Activated CD4-positive, alpha-beta T cell treated with anti-CD3 and anti-CD28 coated beads, Interleukin-2, Interleukin-6, amounts not matched to agents 100 ng/mL and 50 ng/mL, durations not matched to agents 16 hours and 8 hours (primary cell): ENCODE measurements at places on chromosomes 11 and 22.

DNA sequence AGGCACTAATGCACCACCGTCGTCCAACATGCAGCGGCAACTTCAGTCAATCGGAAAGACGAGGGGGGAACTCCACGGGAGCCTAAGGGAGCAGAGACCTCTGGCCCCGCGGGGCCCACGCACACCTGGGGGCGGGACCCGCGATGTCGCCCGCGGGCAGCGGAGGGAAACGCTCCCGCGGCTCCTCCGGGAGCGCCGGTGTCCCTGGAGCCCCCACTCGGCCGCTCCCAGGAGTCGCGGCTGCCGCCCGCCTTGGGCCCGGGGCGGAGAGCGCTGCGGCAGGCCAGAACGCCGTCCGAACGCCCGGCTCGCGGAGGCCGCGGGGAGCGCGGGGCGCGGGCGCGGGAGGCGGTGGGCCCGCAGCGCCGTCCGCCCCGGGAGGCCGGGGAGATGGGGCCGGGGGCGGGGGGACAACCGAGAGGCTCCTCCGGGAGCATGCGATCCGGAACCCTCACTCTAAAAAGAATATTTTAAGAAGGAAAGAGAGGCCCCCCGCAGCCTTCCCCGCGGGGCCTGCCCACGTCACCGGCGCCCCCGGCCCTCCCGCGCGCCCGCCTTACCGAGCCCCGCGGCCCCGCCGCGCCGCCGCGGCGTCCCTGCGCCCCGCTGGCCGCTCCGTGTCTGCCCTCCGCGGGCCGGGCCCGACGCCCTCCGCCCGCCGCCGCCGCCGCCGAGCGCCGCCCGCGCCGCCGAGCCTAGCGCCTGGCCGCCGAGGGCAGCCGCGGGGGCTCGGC is 86.6 kb upstream of the ARHGAP32 start:
- no peak for DNase-seq

DNA sequence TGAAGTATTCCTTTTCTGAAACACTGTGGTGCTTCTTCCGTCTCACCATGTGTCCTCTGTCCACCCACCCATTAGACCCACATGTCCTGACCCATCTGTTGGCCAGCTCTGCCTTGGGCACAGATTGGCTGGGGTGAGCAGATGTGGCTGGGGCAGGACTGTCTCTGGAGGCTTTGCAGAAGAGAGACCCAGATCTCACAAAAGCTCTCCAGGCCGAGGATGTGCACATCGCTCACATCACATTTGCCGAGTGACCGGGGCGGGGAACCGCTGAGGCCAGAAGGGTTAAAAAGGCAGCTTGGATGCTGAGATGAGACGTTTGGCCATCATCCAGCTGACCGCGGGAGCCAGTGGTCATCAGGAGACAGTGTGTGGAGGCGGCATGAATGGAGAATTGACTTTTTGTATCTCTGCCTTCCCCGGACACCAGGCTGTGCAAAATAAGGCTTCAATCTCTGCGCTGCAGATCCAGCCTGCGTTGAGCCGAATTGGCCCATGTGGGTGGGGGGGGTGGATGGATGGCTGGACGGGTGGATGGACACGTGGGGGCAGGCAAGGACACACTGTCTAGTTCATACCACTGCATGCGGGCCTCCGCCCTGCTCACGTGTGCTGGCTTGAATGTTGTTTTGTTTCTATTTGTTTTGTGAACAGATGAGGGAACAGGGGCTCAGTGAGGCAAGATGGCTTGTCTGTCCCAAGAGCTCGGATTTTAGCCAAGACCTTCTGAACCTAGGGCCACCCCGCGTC is 6.1 kb downstream of the IFITM10 start:
- no peak for DNase-seq

DNA sequence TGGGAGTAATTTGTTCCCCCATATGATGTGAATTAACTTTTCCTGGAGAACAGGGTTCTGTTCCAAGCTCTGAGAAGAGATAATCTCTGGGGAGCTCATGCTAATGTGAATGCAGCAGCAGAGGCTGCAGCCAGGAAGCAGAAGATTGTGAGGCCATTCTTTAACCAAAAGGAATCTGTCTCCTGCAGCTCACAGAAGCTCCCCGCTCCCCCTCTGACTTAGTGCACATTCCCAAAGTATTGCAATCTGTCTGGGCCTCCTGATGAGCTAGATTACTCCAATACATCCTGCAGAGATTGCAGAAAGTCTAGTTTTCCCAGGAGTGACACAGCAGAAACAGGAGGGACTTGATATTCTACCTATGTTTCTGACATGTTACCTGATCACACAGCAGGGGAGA is 420.6 kb upstream of the FAT3 start:
- no peak for DNase-seq

- DNase-seq = no peak
Observed at GRCh38 chr11:64069401-64070313, 33.9 kb downstream of the FLRT1 start.
